Thymus (tissue), 14 donors: ENCODE measurements at places on chromosomes 4 and X.

DNA sequence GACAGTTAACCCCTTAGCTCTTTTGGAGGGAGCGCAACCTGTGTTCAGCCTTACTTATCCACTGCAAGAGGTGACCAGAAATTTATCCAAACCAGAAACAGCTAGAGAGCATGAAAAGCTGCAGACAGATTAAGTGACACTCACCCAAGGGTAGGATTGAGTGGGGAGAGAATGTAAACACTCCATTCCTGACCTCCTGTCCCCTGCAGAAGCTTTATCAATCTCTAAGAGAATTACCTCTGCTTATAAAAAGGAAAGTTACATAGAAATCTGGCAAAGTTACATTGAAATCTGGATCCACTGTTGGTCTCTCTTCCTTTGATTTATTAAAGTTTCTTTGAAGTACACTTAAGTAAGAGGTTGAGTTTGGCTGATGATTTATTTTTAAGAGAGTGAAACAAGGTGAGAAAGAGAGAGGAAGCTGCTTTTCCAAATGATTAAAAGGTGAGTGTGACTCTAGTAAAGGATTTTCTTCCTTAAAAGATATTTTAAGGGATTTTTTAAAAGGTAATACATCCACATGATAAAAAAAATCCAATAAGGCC, 112.3 kb downstream of the ANAPC4 start:
- no peak for DNase-seq

DNA sequence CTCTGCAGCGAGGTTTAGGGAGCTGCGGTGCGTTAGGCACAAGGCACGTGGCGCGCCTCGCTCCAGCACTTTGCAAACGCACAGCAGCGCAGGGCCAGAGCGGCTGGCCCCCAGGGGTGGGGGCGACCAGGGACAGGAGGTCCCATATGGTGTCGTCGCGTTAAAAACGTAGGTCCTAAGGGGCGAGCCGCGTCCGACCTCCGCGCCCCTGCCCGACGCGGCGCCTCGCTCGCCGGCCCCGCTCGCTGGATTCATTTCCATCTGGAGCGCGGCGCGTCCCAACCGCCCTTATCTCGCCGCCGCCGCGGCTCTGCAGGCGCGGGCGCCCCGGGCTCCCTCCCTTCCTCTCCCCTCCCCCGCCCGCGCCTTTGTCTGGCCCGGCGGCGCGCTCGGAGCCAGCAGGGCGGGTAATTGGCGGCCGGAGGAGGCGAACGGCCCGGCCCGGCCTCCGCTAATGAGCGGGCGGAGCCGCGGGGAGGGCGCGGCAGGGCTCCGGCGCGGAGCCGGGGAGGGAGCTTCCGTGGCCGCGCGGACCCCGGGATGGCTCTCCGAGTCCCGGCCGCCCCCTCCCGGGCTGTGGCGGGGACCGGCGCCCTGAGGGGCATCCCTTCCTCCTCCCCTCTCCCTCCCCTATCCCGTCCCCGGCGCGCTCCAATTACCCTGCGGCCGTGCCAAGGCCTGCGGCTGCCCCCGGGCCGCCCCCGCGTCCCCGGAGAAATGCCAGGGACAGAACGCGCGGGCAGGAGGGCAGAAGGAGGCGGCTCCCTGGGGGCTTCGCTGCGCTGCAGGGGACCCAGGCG, 409.0 kb downstream of the BCOR start:
- no peak for DNase-seq

DNA sequence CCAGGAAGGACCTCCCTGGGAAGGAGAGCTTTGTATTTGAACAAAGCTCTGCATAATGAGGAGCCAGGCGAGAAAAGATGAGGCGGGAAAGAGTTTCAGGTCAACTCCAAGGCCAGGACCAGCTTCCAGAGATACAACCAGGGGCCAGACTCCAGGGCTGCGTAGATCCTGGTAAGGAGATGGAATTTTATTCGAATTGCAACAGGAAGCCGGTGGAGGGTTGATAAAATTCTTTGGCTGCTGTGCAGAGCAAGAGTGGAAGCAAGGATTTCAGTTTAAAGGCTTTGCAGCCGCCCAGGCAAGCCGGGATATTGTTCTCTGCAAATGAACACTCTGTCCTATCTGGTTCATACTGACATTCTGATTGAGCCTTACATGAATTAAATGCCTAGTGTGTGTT, 40.2 kb upstream of the CBR4 start:
- DNase-seq, result no peak

DNA sequence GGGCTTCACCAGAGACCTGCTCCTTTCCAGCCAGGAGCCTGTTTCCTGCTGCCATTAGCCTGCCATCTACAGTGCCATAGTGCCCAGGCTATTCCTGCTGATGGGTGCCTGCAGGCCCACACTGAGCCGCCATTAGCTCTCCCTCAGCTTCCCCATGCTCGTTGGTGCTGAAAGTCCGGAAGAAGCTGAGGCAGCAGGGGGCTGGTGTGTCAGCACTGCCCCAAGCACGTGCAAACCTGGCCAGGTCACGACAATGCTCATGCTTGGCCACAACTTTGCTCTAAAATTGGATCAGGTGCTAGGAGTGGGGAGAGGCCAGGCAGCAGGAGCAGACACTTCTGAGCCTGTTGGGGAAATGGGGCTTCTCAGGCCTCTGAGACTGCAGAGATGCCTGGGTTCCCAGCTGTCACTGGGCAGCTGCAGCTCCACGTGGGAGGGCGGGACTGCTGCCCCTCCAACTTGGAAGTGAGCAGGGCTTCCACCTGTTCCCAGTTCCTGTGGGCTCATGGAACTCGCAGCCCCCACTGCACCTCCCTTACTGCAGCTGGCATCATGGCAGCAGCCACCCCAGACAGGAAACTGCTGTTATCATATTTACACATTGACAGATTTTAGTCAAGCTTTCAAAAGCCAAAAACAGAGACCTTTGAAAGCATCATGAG, 913.9 kb downstream of the FSTL5 start:
- no peak for DNase-seq

DNA sequence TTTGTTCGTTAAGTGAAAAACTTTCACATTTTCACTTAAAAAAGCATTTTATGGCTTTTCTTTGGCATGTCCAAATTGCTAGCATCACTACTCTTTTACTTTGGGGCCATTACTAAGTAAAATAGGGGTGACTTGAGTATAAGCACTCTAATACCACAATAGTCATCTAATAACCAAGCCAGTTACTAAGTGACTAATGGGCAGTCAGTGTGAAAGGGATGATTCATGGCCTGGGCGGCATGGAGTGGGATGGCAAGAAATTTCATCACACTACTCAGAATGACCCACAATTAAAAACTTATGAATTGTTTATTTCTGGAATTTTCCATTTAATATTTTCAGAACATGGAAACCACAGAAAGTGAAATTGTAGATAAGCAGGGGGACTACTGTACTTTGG, 60.9 kb downstream of the BMP15 start:
- DNase-seq, result no peak

- no peak for DNase-seq
Measured at GRCh38 chrX:2889045-2889605, 40.0 kb downstream of the ARSD start.
